ENCODE measurements at places on chromosomes 6 and 20.

- DNase-seq = no peak
Observed at GRCh38 chr6:132041706-132042105, 90.5 kb upstream of the CCN2 start.

DNA sequence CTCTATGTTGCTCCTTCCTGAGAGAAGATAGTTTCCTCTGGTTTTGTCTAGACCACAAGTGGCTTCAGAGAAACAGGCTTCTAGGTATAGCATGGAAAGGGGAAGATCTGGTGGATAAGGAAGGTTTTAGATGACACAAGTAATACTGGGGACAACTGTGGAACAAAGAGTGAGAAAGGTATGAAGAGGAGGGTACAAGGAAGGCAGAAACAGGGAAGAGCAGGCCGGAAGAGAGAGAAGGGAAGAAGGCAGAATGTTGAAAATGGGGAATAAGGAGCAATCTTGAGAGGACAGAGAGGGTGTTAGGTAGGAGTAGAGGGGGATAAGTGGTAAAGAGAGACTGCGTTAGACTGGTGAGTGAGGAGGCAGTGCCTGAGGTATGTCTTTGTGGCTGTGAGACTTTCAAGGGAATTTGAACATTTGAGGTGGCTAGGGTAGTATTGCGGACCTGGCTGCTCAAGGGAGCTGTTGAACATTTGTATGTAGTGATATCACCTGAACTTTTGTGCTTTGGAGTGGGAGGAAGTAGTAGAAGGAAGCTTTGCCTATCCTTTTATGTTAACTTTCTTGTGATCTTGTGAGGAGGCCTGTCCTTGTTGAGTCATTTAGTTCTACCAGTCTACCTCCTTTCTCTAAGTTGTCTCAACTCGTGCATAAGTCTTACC lies 69.5 kb downstream of the FOXO3 start:
- no peak for DNase-seq

DNA sequence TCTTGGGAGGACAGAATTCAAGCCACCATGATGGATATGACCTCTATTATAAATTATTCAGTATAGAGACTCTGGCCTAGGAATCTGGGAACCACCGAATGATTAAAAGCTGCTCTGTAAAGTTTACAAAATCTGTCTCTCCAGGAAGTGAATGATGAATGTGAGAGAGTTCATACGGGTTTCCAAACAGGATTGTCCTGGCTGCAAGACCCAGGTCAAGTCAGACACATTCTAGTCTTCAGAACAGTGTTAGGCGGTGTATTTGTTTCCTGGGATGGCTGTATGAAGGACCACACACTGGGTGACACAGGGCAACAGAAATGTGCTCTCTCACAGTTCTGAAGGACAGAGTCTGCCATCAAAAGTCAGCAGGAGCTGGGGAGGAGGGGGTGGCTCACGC lies 222.4 kb downstream of the ZNF217 start:
- DNase-seq = no peak

GRCh38 chr6:166584853-166585429 lies 1.5 kb downstream of the RAMACL start:
- DNase-seq = no peak

DNA sequence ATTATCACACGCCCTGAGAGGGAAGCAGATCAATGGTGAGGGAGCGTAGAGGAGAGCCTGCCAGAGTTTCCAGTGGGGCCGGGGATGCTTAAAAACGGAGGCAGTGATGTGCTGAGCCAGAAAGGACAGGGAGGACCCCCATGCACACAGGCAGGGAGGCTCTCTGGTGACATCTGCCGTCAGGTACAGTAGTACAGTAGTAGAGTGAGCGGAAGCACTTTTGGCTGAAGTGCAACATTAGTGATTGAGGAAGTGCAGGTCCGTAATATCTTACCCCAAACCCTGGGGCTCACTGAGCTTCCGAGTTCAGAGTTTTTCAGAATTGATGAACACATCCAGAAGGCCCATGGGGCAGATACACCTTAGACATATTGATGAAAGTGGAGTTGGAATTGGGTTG lies 42.1 kb downstream of the GFRA4 start:
- no peak for DNase-seq

DNA sequence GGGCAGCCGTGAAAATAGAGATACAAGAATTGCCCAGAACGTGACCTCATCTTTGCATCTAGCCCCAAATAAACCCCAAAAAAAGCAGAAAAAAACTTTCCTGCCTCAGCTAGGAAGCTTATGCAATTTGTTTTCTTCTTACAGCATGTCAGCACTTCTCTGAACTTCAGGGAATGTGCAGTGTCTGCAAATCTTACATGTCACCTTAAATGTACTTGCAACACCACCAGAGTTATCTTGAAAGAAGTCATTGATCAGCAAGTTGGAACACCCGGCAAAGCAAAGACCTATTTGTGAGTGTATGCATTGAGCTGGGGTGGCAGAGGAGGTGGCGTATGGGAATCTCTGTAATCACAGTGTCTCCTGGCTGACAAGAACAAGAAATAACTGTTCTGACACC lies 123.4 kb downstream of the PKHD1 start:
- DNase-seq = no peak

GRCh38 chr6:165616116-165616515 lies 46.9 kb downstream of the PDE10A start:
- no peak for DNase-seq

DNA sequence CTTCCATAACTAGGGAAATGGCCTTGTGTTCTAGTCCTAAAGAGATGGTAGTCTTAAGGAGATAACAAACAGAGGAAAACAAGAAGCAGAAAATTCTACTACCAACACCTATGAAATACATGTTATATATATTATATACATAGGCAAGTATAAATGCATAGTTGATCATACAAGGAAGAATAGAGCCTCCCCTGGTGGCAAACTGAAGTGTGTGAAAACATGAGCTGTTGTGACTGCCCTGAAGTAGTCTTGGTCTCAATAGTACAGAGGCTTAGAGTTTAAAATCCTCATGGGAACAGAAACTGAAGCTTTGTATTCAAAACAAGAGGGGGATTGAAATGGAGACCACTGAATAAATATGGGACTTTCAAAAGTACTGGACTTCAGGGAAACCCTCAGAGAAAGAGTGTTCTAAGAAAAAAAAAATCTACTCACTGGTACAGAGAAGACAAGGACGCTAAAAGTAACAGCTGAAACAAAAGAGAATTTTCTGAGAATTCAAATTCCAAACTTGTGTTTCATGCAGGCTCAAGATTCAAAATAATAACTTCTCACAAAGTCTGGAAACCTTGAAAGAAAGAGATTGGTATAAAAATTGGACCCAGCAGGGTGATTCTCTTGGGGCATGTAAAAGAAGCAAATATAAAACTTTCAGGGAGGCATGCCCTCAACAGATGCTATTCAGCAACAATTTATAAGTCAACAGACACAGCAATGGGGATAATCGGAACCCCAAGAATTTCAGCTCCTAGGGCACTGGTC lies 59.7 kb upstream of the SAMD3 start:
- DNase-seq = no peak

DNA sequence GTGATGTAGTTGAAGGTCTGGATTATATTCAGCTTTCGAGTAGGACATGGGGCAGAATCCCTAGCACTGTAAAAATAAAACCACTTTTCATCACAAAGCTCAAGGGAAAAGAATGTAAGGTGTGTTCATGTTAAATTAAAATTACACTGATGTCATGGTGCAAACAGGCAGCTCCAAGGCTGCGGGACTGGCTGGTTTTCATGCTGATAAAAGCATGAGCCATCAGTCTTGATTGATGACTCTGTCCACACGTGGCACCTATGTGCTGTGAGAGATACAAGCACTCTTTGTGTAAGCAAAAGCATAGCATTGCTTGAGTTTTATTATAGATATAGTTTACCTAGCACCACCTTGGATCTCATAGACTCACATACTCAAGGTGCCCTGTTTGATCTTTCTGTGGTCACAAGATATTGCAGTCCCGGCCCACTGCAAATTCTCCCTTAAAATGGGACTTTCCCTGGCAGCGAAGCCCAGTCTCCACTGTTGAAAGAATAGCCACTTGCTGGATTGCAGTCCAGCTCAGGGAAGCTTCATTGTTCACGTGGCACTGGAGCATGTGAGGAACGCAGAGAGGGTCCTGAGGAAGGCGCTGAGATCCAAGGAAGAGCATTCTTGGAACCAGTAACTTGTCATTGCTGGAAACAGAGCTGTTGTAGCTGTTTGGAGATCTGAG lies 90.6 kb downstream of the TIAM2 start:
- no peak for DNase-seq
